ENCODE measurements at places on chromosomes 6 and 20.

DNA sequence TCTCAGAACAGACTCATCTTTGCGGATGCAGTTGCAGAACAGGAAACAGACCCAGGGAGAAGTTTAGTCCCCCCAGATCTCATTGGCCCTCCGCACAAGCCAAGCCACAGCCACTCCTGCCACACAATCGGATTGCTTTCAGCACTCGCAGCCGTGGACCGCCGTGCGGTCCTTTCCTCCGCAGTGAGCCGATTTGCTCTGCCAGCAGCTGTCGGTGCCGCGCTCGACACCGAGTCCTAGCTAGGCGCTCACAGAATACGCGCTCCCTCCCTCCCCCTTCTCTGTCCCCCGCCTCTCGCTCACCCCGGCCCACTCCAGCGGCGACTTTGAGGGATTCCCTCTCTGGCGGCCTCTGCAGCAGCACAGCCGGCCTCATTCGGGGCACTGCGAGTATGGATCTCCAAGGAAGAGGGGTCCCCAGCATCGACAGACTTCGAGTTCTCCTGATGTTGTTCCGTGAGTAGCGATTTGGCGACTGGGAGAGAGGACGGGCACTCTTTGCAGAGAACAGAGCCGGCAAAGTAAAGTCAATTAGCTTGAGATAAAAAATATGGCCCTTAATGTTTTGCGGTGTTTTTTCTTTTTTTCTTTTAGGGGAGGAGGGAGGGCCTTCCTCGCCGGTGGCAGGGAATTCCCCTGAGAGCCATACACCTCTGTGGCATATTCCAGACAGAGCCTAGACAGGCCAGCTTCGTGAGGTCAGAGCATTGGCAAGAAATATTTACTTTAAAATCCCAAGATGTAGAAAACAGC lies at the start of gene LAMP5:
Gene LAMP5, plus strand, starts transcription at position 130 of the 753 bp plus-strand sequence. Its CDS starts 263 bp downstream, at position 393.
- DNase-seq: no peak

DNA sequence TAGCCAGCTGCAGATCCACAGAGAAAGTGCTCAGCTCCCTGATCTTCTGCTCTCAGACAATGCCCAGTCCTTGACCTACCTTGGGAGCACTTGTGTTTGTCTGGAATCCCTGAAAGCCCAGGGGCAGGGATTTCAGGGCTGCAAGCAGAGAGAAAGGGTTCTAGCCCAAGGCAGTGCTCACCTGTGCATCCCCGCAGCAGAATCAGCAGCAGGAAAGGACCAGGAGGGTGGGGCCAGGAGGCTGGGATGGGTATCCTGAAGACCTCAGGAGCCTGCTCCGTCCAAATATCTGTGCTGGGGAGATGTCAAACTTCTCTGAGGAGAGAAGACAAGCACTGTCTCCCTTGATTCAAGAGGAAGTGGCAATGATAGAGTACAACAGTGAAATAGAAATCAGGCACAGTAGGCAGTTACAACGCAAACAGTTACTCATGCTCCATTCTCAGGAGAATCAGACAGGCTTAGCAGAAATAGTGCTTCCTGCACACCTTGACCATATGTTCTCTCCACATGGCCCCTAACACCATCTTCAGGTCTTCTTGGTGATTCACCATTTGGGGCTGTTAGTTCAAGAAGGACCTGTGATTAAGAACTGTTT lies 28.7 kb upstream of the SIRPG start:
- no peak for DNase-seq

GRCh38 chr20:35630636-35631035 lies 15.0 kb downstream of the SPAG4 start:
- no peak for DNase-seq

GRCh38 chr20:37179683-37180524 lies 556 bp upstream of the MROH8 start:
- DNase-seq: no peak

DNA sequence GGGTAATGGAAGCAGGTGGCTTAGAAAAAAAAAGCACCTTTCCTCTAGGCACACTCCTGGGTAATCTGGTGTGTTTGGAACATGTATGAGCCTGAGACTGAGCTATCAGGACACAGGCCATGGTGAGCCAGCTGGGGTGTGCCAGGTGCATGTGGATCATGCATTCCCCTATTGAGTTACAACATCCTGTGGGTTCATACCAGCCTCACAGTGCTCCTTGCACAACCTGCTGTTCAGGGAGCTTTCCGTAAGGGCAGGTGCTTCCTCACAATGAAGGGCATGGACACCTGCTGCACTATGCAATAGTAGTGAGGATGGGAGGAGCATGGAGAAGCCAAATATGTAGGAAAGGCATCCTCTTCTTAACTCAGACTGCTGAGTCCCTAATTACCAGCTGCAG lies 197.2 kb upstream of the SUPT3H start:
- no peak for DNase-seq

DNA sequence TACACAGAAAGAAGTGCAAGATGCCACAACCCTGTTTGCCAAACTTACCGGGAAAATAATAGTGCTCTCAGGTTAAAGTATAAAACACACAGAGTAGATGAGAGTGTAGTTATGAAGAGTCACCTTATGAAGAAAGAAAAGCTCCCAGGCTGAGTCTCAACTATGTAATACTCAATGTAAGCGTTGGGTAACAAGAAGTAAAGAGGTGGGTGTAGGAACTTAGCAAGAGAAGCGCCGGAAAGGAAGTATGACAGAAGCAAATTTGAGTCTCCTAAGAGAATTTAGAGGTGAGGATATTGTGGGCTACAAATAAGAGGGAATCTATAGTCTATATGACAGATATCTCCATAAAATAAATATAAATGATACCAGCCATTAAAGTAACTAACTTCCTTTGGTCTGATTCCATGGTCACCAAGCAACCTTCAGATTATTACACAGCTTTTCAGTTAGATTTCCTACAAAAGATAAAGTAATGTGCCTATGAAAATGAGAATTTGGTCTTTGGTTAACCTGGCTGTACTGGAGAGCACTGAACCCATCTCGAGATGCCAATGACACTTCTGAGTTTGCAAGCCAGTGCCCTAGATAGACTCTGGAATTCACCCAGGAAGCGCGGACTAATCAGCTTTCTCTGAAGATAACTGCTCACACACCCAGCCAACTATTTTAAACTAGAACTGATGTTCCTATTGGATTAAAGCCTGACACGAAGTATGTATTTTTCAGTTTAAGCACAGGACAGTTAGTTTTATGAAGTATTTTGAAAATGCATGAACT lies 1.8 kb downstream of the TUBE1 start:
- no peak for DNase-seq

DNA sequence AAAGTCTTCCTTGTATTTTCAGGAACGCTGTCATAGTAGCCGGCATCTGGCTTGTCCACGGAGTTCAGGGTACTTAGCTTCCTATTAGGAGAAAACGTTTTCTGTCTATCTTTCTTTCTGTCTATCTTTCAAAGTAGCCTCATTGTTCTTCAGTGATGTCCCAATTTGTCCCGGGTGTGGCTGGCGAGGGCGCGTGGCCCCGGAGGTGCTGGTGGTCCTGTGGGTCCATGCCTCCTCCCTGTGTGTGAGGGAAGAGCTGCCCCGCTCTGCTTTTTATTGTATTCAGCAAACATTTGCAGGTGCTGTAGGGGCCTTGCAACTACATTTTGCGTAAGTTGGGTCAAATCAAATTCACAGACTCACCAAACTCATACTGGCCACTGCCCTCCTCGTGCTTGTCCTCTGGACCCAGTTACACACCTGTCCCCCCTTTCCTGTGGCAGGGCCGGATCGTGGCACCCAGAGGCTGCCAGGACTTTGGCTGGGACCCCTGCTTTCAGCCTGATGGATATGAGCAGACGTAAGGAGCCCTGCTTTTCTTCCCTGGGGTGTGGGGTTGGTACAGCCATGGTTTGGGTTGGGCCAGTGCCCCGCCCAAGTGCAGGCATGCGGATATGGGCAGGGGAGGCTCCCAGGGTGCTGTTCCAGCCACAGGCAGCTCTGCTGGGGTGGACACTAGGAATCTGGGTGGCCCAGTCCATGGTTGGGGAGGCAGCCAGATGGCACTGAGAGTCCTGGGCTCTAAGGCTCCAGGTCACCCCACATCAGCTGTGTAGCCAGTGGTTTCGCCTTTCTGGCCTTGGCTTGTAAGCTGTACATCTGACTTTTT lies 12.3 kb downstream of the ITPA start:
- DNase-seq: no peak

GRCh38 chr6:134531611-134532010 lies 213.7 kb upstream of the SGK1 start:
- no peak for DNase-seq

DNA sequence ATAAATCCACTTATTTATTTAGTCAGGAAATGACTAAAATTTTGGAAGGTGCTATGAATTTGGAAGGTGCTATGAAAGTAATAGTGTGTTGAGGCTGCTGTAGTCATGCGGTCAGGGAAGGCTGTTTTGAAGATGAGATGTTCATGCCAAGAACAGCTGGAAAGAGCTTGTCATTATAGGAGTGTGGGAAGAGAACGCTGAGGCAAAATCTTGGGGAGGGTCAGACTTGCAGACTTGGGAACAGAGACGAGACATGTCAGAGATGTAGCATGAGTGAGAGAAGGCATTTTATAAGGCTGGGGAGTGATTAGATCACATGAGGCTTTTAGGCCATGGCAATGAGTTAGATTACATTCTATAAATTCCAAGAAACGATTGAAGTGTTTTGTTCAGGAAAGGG lies 124.0 kb upstream of the B3GAT2 start:
- DNase-seq: no peak

GRCh38 chr6:158500016-158500735 lies 59.7 kb upstream of the TMEM181 start:
- no peak for DNase-seq

GRCh38 chr6:25576919-25577318 lies 75.1 kb upstream of the SCGN start:
- no peak for DNase-seq

DNA sequence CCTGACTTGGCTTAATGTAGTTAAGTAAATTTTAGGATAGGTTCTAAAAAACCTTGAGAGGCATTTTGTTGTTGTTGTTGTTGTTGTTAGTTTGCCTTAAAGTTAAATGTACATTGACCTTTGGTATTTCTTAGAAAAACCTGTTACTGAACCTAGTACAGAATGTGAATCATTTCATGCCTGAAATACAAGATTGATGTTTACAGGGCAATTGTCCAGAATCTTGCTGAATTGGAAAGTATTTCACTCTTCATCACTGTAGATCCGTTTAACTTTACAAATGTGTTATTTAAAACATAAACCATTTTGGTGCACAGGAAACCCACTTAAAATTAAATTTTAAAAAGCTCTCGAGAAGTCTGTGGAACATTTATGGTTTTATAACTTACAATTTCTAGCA lies 75.0 kb downstream of the CEP57L1 start:
- DNase-seq: no peak

DNA sequence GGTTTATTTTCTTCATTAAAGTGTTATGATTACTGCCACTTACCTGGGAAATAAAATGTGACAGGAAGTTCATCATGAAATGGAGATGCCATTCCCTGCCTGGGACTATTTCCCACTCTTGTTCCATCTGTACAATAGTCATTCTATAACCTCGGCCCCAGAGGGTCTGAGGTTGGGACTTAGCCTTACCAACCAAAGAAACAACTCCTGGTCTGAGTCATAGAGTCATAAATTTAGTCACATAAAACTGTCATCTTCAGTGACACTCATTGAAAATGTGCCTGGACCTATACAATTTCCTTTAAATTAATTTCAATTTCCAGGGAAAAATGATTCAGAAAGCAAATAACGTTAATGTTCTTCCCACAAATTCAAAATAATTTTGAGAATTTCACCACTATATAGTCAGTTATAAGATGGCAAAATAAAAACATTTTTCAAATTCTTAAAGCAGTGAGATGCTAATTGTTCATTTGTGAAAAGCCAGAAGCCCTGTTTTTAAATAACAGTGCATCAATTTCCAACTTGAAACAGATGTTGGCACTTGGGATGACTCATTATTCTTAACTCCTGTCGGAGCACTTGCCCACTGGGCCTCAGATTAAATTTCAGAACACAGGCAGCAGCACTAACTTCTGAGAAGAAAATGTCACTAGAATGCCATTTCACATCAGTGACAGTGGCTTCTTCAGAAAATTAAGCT lies 201.2 kb upstream of the SMLR1 start:
- no peak for DNase-seq

- DNase-seq: no peak
Observed at GRCh38 chr6:122754191-122754731, 25.3 kb upstream of the FABP7 start.

Data from CD4-positive, alpha-beta T cell treated with Interleukin-4 for 1 hour (primary cell).